GM12892 (cell line): ENCODE measurements at places on chromosomes 12 and 14.

DNA sequence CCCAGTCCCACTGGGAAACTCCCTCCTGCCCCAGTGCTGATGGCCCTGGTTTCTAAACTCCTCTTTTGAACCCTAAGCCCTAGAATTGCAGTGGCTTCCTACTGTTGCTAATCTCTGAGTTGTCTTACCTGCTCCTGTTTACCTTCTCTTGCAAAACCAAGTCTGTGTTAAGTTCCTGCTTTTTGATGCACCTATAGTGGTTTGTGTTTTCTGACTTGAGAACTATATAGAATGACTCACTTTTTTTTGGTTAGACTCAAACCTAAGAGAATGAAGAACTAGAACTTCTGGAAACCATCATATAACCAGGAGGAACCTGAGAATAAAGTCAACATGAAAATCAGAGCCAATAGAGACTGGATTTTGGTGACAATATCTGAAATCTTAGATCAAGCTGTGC, 5.5 kb upstream of the GAS2L3 start:
- no peak for DNase-seq

DNA sequence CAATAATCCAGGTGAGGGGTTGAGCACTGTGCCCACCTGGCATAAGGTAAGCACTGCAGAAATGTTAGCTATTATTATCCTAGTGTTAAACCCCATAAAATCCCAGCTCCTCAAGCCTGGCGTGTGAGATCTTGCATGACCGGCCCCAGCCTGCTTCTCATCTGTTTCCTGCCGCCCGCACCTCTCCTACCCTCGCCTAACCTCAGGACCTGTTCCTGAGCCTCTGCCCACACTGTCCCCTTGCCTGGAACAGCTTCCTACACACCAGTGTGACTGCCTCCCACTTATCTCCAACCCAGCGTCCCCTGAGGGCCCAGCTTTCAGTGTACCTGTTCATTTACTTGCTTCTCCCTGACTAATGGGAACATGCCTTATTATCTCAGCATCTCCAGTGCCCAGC, 24.7 kb downstream of the ISCA2 start:
- DNase-seq = no peak

DNA sequence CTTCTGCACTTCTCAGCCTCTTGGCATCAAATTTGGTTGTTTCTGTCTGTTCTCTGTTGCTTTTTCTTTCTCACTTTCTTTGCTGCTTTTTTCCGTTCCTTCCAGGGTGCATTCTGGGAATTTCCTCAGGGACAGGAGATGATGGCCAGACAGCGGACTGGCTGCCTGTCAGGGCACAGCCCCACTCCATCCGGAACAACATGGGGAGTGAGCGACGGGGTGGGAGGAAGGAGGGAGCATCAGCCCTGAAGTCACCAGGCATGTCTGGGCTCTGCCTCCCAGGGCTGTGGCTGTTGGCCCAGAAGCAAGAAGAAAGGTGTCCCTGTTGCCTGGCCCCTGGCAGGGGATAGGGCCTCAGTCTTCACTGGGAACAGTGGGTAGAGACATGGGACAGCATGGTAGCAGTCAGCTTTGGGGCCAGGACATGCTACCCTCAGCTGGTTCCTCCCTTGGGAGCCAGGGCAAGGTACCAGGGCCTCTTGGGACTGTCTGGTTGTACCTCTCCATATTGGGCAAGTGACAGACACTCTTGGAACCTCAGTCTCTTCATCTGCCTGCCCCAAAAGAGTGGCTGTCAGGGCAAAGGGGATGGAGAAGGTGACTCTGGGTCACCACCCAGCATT, 8.6 kb downstream of the PGF start:
- no peak for DNase-seq

DNA sequence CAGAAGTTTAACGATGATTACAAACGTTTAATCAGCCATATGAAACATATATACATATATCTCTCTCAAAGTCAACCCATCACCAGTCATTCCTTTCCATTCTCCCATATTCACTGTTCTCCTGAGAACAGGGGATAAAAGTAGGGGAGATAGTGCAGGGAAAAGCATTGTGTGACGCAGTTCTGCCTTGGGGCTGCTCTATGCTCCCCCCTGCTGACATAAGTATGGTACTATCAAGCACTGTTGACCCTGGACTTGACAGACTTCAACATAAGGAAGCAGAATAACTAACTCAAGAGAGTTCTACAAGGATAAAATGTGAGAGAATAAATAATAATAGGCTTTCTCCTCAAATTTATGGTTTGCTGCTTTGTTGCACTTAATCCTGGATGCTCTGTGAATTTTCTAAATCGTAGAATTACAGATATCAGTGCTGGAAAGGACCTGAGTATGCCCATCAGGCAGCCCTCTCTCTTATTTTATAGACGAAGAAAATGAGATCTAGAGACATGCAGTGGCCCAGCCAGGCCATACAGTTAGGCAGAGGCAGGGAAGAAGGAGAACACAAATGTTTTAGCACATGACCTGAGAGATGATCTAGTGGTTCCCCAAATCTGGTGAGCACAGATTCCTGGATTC, 87.2 kb downstream of the SCN8A start:
- DNase-seq = peak; percentile 11

DNA sequence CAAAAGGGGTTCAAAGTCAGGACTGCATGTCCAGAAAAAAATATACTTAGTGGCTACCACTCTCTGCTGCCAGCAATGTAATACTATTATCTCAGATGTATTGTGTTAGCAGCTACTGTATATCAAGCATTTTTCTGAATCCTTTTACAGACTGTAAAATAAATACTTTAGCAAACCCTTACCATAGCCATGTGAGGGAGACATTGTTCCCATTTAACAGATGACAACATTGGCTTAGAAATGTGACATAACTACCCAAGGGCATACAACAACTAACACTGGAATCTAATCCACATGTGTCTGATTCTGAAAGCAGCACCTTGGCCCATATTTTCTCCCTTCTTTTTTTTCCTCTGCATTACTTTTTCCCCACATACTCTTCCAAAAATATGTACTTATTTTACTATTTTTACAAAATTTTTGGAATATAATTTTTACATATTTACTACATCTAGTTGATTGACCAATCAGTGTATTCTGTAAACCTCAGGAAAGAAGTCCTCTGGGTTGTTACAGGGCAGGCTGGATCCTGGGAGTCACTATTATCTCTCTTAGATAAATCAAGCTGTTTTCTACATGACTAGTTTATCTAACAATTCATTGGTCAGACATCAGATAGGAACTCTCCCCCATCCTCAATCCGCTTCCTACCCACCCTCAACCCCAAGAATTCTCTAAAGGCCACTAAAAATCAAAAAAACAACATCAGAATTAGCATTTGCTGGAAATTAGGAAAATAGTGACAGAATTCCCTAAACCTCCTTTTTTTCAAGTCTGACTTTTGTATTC, 154.1 kb downstream of the BTG1 start:
- DNase-seq = no peak

GRCh38 chr14:64656986-64657385, 47.2 kb upstream of the PLEKHG3 start:
- no peak for DNase-seq
